ENCODE measurements at places on chromosomes 1 and 21. TPM values are rescaled to one million over a fixed set of nuclear protein-coding genes. Genes with fewer than 3 reads are reported as not detected.

HORMAD1 gene
- polyA plus RNA-seq = not detected

NBPF6 gene
- 4.9 TPM for polyA plus RNA-seq

PADI4 gene
- polyA plus RNA-seq = not detected

LAPTM5 gene
- polyA plus RNA-seq = 22.2 TPM

FAM110D gene
- polyA plus RNA-seq = 1.1 TPM

ADAMTS1 gene
- polyA plus RNA-seq = not detected

PROX1 gene
- polyA plus RNA-seq = not detected

PRRX1 gene
- not detected for polyA plus RNA-seq

KLHDC8A gene
- not detected for polyA plus RNA-seq

TCEA3 gene
- polyA plus RNA-seq = 0.80 TPM

CADM3 gene
- polyA plus RNA-seq = not detected

CLEC20A gene
- polyA plus RNA-seq = not detected

HSPA6 gene
- 4.7 TPM for polyA plus RNA-seq

DMBX1 gene
- polyA plus RNA-seq = 3.4 TPM

PADI2 gene
- polyA plus RNA-seq = not detected

TMED5 gene
- 70.0 TPM for polyA plus RNA-seq

Data from K562 (cell line).